Stimulated activated CD8-positive, alpha-beta memory T cell treated with anti-CD3 and anti-CD28 coated beads, Interleukin-12 subunit alpha, Interleukin-12 subunit beta, amount 100 ng/mL, for 1 hour (primary cell): ENCODE measurements at places on chromosomes 5 and 9.

GRCh38 chr5:115309751-115310370 lies 13.4 kb upstream of the CCDC112 start:
- no peak for DNase-seq

GRCh38 chr5:149268928-149269557 lies 2.6 kb upstream of the AFAP1L1 start:
- DNase-seq, result no peak

GRCh38 chr5:36667824-36668223 lies 61.4 kb downstream of the SLC1A3 start:
- no peak for DNase-seq

GRCh38 chr5:172453986-172454357 lies 353 bp downstream of the SH3PXD2B start:
- no peak for DNase-seq

DNA sequence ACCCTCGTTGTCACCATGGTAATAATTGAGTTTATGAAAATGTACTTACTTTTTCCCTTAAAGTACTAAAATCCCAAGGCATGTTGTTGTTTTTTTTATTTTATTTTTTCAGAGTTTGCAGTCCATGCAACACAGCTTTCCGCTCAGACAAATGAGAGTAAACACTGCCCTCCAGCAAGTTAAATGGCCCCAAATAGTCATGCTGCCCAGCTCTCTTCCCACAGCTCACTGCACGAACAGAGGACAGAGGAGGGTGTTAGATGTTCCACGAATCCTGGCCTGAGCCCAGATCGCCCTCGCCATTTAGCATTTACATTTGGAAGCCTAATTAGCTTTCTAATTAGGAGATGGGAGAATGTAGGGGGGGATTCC lies 1.9 kb downstream of the NIM1K start:
- DNase-seq, result no peak

- DNase-seq, result no peak
Observed at GRCh38 chr5:7644723-7645122, 206.2 kb downstream of the CFAP90 start.

DNA sequence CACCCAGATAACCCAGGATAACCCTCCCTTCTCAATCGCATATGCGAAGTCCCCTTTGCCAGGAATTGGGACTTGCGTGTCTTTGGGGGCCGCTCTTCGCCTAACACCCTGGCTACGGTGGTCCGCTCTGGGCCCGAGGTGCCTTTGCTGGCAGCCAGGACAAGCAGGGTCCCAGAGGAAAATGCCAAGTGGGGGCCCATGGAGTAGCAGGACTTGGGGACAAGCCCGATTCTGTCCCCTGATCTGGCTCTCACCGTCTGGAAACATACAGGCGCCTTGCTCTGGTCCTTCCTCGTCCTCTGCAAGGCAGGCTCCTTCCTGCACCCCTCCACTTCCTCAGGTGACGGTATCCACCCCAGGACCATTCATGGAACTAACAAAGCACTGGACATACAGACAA lies 78.1 kb upstream of the UNC5A start:
- DNase-seq, result no peak

DNA sequence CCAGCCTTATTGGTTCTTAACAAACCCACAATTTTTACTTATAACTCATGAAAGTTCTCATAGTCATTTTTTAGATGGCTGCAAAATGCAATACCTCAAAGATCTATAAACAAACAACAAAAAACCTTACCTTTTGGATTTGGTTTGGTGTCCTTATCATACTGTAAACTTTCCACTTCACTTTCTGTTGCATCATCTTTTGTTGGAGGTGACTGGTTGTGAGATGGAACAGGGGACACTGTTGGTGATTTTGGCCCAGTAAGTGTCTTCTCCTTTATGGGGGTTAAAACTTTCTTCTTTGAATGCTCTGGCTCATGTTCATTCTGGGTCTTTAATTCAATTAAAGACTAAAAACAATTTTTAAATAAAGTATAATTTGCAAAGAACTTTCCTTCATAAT lies 33.4 kb downstream of the CEP120 start:
- DNase-seq, result no peak

GRCh38 chr9:117677572-117677971 lies 26.6 kb upstream of the TLR4 start:
- no peak for DNase-seq

DNA sequence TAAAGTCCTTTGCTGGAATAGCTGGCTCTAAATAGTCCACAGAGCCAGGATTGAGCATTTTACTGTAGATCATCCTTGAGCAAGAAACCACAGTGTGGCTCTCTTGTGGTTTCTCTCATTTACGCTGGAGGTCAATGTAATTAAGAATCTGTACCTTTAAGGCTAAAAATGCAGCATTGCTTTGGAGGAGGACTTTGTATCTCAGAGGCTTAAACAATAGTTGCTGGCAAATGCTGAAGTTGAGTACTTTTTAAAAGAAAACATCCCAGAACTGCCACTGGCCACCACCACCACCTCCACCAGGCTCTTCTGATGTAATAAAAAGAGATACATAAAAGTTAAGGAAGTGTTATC lies 177.3 kb upstream of the ADAMTSL1 start:
- DNase-seq, result no peak

DNA sequence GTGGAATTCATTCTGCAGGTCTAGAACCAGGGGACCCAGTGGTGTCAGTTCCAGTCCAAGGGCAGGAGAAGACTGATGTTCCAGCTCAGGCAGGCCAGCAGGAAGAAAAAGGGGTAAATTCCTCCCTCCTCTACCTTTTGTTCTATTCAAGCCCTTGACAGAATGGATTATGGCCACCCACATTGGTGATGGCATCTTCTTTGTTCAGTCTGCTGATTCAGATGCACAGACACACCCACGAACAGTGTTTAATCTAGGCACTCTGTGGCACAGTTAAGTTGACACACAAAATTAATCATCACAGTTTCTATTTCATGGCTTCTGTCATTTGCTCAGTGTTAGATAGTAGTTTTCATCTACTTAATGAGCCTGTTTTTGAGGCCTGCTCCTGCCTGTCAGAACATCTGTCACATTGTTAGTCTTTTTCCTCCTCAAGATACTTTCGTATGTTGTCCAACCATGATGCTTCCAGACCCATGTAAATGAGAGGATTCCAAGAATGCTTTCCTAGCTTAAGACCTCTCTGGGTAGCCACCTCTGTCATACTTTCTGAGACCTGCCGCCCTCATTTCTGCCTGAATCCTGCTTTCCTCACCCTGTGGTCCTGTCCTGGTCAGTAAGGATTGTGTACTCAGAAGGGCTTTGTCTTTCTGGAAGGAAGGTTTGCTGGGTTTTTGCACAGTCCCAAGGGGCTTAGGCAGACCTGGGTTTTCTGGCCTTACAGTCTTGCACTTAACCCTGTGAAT lies 72.5 kb downstream of the SPIN1 start:
- no peak for DNase-seq

GRCh38 chr9:107847978-107848964 lies 358.7 kb upstream of the KLF4 start:
- DNase-seq, result no peak

DNA sequence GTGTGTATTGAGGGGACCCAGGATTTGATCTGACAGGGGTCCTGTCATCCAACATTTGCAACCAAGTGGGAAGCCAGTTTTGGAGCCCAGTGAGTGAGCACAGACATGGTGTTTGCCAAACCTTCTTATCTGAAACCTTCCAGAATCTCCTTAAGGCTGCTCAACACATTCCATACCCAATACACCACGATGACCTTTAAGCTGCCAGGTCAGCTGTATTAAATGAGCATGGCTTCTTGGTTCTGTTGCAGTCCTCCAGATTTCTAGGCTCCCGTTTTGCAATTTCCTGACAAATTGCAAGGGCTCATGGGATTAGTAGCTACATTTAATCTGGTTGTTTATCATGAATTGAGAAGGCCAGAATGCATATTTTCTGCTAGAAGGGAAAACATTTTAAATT lies 124.2 kb upstream of the ATP10B start:
- DNase-seq, result no peak

DNA sequence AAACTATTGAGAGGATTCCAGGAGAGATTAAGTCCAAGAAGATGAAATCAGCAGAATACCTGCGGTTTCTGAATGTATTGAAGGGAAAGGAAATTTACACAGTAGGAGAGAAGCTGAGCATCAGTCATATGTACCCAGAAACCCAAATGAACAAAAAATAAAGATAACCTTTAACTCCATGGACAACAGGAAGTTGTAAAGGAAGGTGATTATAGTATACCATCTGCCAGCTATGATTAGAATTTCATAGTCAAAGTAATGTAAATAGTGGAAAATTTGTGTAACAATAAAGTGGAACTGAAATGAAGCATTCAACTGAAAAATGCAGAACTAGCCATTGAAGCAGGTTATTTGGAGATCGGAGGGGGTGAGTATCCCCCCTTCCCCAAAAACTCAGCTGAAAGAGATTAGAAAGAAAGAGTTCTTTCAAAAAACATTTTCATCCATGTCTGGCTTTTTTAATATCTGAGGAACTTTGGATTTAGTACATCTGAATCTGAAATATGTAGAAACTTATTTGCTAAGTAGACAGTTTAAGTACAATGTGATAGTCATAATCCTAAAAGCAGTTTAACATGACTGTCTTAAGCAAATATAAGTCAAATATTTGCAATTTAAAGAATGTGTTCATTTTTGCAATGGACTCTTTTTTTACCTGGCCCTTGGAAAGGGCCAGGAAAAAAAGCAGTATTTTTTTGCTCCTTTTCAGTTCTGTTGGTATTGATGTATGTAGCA lies 58.4 kb downstream of the APC start:
- DNase-seq, result no peak

- no peak for DNase-seq
Observed at GRCh38 chr9:35760651-35761050, 6.6 kb upstream of the MSMP start.

DNA sequence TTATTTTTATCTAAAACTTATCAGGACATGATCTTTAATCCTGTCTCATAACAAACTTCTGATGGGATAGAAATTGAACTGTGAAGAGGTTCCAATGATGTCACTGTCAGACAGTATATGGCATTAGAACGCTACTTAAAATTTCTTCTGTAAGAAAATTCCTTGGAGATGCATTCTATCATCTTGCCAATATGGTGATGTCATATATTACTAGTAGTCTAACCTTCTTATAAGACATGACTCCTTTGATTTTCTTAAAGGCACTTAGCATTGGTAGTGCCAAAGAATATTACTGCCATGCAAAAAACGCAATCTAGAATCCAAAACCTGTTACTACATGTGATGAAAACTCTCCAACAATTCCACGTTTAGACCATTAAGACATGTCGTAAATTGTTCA lies 131.1 kb downstream of the SLC25A46 start:
- no peak for DNase-seq

GRCh38 chr9:127503947-127504886 lies 52.9 kb downstream of the LRSAM1 start:
- DNase-seq, result peak; percentile 70

DNA sequence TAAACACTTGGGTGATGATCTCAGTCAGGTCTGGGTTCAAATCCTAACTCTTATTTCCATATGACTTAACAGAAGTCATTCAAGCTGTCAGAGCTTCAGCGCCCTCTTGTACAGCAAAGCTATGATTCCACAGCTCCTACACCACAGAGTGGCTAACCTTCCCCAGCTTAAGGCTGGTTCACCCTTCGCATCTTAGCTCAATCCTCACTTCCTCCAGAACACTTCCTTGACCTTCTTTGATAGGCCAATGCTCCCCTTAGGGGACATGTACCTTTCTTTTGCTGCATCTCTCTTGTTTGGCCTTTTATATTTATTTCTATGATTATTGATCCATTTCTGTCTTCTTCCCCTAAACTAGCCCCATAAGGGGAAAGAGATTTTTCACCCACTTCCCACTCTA lies 57.0 kb downstream of the RASEF start:
- no peak for DNase-seq

- no peak for DNase-seq
Observed at GRCh38 chr5:168291342-168291963, at the start of gene WWC1. Gene WWC1, plus strand, starts transcription at chr5:168291645. Its CDS starts 508 bp downstream, at chr5:168292153.
